ENCODE measurements at places on chromosomes 7 and 10. TPM values are rescaled to one million over a fixed set of nuclear protein-coding genes. Genes with fewer than 3 reads are reported as not detected.

DNA sequence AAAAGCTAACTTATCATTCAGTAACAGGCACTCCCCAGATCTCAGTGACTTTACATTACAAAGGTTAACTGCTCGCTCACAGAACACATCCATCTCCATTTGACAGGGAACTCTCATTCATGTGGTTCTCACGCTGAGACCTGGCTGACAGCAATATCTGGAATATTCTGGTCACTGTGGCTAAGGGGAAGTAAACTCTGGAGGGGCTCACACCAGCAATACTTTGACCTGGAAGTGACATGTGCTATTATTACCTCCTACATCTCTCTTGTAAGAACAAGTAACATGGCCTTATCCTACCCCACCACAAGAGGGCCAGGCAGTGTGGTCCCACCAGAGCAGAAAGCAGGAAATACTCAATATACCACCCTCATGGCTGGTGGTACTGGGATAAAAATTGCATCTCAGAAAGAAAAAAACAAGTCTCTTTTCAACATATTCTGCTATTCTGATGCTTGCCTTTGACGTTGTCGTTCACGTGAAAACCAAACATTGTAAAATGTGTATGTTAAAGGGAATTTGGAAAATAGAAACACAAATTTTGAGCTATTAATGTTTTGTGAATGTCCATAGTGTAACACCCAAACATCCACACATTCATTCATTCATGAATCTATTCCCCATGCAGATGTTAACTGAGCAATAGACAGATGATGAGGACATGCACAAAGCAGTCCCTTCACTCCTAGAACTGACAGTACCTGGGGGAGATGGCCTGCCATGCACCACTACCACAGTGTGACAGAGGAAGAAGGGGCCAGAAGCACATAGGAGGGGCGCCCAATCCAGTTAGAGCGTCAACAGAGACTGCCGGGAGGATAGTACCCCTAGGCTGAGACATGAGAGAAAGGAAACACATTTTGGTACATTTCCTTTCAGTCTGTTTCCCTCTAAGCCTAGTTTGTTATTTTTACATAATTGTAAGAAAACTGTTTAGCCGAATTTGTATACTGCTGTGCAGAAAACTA, 166.0 kb upstream of the SP4 start:
- peak; percentile 79 for DNase-seq

Gene COL28A1
- not detected for total RNA-seq

- no peak for DNase-seq
Observed at GRCh38 chr7:111027396-111027795, 63.5 kb upstream of the LRRN3 start.

DNA sequence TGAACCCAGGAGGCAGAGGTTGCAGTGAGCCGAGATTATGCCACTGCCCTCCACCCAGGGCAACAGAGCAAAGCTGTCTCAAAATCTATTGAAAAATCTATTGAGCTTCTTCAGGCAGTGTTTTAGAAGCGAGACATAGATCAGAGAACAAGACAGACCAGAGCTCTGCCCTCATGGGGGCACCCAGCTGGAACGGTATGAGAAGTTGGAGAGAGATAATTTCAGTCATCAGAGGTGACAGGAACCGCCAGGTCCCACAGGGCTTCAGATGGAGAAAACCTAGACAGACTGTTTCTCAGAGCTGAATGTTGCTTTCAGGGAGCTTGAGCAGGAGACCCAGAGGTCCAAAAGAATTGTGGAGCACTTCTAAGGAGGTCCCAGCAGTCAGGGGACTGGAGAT, 14.2 kb upstream of the GTF2IRD1 start:
- DNase-seq, result no peak

Data from activated CD8-positive, alpha-beta T cell treated with anti-CD3 and anti-CD28 coated beads, Interleukin-2, amount 10 ng/mL, durations not matched to agents 7 days and 5 days (primary cell).